Activated naive CD4-positive, alpha-beta T cell (primary cell): ENCODE measurements at places on chromosomes 7 and 10.

DNA sequence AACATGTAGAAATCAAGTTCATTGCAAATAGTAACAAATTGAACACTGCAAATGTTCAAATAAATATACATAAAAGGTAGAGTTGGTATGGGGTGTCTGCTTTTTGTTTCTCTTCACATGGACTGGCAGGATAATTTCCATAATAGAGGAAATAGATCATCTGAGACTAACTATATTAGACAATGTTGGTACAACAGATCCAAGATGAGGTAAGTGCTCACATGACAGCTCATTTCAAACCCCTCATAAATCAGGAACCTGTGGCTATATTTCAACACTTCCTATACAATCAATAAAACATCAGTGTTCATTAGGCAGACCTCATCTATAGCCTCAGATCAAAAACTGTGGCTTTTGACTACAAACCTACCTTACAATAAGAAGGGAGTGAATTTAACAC is 469.1 kb downstream of the GRM8 start:
- no peak for DNase-seq

- DNase-seq: no peak
These were observed 163.1 kb downstream of the PPP1R17 start for GRCh38 chr7:31850066-31850465.

GRCh38 chr10:17648243-17649035 is 4.5 kb downstream of the STAM start:
- no peak for DNase-seq

- no peak for DNase-seq
These were observed 65.4 kb downstream of the NPS start for GRCh38 chr10:127614484-127615017.

DNA sequence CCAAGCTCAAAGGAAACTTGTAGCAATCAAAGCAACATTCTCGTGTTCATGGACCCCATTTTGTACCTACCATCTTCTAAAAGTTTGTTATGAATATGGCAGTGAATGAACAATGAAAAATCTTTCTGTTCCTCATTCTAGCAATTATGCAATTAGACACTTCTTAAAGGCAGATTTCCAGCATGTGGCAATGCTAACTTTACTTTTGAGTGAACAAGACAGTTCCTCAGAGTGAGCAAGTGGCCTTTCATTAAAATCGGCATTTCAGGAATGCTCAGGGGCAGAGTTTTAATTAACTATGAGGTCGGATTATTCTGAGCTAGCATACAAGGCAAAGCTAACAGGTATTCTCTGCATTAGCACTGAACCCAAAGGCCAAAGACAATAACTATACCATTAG is 48.4 kb upstream of the NFE2L3 start:
- no peak for DNase-seq

GRCh38 chr7:6153646-6154541 is 118.5 kb downstream of the CYTH3 start:
- DNase-seq: no peak

DNA sequence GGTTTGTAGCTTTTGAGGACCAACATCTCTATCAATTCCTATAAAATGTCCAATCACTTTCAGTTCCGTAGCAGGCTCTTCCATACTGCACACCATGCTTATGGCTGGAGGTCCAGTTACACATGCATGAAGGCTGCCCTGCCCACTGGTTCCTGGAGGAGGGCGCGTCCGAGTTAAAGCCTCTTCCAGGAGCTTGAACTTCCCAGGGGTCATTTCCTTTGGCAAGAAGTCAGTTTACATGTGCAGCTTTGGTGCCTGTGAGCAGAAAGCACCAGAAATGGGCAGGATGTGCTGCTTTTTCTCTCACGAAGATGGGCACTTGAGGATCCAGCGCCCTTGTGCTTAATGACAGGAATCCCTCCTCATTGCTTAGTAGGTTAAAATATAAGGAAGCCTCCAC is 17.6 kb upstream of the PHYH start:
- DNase-seq: no peak

DNA sequence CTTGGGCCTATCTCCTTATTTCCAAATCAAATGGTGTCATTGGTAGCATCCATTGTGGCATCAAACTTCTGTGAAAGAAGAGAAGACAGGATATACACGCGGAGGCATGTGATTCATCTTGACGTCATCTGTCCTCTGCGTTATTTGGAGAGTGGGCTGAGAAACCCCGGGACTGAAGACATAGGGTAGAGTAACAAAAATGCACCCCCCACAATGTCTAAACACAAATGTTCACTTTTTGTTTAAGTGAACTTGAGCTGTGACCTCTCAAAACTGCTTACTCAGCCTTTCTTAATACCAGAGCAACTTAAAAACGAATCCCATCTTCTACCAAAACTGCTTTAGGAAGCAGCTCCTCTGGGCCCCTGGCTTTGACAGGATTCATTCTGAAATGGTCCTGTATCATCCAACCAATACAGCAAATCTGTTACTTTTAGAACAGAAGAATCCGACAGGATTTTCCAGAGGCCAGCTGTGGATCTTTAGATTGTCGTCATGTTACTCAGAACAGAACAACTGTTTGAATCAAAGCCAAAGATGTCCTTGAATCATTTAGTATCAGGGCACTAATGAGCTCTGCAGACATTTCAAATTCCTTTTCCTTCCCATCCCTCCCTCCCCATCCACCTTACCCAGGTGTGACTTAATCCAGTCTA is 438.1 kb downstream of the SUGCT start:
- no peak for DNase-seq

DNA sequence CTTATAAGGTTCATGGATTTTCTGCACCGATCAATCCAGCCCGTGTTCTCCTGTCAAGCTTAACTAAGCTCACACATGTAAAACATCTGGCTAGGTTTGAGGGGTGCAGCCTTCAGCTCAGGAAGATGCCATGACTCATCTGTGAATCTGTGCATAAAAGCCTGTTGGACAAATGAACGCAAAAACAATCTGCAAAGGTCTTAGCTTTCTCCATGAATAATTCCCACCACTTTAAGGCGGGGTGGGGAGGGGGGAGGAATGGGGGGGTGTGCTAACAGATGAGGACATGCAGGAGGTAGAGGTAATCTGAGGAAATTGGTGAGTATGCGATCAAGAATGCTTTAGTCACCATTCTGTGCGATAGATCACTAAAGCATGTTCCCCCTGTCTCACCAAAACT is 4.8 kb downstream of the DOCK4 start:
- DNase-seq: no peak

DNA sequence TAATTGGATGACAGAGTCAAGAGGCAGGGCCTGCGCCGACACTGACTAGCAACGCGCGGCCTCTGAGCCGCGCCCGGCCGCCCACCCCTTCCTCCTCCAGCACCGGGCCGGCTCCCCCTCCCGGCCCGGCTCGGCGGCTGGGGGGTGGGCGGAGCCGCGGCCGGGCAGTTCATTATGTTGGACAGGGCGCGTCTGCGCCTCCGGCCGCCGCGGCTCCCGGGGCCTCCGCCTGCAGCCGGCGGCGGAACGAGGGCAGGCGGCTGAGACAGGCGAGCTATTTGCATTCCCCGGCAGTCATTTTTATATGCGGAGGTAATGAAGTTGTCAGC is 106.7 kb downstream of the SNX10 start:
- DNase-seq: no peak

GRCh38 chr7:14385074-14385473 is 395.6 kb upstream of the ETV1 start:
- DNase-seq: no peak

DNA sequence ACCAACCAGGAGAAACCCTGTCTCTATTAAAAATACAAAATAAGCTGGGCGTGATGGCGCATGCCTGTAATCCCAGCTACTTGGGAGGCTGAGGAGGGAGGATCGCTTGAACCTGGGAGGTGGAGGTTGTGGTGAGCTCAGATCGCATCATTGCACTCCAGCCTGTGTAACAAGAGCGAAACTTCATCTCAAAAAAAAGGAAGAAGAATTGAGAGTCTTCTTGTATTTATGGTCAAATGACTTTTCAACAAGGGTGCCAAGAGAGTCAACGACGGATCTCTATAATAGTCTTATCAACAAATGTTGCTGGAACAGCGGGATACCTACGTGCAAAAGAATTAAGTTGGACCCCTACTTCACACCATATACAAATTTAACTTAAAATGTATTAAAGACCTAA is 21.6 kb upstream of the JAZF1 start:
- no peak for DNase-seq

DNA sequence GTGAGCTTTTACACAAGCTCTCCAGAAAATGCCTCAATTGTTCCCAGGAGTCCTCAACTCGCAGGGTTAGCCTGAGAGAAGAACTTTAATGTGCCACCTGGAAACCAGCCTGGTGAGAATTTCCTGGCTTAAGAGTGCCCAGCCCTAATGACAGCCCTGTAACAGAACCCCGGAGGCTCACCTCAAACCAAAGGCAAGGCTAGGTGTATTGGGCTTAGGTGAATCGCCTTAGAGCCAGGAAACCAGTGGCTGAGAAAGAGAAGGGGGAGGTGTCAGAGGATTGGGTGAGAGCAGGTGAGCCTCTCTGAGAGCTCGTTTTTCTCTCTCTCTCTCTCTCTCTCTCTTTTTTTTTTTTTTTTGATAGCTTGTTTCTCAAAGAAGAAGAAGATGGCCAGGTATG is 7.3 kb downstream of the OCM2 start:
- DNase-seq: no peak

GRCh38 chr10:127485153-127485857 is 63.8 kb upstream of the NPS start:
- no peak for DNase-seq

DNA sequence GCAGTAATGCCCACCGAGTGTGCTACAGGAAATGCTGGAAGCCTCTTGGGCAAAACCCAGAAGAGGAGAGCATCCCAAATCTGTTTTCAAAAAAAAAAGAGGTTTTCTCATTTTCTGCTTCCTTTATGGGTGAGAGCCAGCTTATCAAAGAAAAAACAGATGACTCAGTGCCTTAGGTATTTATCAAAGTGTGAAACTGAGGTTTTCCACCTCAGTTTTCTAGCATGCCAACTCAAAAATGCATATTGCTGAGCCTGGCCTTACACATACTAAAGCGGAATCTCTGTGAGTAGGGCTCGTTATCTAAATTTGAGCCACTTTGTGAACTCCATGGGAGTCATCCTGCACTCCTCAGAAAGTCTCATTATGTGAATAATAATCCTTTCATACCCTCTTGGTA is 705.1 kb downstream of the SUGCT start:
- DNase-seq: no peak

GRCh38 chr7:149071182-149071635 is 19.3 kb downstream of the ZNF786 start:
- no peak for DNase-seq

DNA sequence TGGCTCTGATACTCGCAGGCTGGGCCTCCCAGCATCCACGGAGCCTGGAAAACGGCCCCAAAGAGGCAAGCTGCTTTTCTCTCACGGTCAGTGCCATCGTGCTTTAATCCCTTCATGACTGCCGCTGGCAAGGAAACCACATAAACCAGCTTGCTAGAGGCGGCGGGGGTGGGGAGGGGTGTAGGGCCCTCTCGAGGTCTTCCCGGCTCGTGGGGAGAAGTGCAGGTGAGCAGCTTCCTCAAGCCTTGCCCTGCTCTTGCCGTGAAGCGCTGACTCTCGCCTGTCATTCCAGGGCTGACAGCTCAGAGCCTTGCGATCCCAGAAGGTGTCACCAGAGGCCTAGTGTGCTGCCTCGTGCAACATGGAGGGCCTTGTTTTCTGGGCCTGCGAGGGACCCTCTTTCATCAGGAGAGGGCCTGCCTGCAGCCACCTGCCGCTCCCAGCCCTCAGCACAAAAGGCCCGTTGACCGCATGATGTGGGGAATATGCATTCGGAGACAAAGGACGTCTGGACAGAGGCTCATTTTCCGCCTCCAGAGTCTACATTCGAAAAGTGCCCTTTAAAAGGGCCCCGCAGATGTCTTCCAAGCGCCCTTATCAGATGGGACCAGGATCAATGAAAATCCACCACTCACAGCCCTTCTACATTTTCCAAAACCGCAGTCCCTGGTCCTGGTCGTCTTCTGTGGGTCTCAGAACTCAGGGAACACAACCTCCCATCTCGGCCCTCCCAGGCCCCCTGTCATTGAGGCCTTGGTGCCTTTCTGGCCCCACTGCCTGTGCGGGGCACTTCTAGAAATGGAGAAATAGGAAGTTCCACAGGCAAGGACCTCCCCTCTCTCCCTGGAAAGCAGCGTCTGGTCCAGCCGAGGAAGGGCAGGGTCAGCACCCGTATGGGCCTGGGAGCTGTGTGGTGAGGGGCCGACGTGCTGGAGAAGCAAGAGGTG is 58.7 kb downstream of the ZRANB1 start:
- no peak for DNase-seq

- DNase-seq: no peak
These were observed 113.6 kb upstream of the ZMIZ1 start for GRCh38 chr10:78955206-78955605.

- DNase-seq: no peak
These were observed 115.0 kb downstream of the FZD1 start for GRCh38 chr7:91379236-91379635.

DNA sequence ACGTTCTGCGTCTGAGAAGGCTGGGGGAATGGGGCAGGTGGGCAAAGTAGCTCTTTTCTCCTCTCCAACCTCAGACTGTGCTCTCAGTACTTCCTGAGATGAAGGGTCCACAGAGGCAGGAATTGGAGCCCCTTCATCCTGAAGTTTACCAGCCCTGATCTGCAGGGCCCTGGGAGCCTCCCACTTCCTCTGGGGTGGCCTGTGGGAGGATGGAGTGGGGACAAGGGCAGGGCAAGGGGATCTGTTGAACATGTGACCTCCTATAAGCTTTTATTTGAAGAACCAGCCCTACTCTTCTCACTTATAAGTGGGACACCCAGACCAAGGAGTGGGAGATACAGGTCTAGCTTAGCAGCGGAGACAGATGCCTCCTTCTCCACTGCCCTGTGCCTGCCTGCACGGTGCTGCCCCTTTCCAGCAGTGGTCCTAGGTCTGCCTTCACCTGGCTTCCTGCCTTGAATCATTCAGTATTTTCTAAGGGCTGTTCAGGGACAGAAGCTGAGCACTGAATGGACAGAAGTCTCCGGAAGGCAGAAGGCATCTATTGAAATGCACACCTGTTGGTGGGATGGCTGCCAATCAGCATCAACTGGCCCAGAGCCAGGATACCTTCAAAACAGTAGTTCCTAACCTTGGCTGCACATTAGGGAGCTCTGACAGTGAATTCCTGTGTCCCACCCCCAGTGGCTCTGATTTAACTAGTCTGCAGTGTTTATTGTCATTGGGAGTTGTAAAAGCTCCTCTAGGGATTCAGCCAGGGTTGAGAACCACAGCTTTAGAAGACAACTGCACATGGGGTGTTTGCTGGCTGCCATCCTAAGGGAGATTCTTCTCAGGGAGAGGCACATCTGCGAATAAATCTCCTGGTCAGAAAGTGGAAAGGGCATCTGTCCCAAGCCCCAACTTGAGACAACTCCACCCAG is 2.7 kb upstream of the ARHGAP22 start:
- DNase-seq: no peak

- no peak for DNase-seq
These were observed 49.5 kb downstream of the FAM53B start for GRCh38 chr10:124694481-124695220.
